ENCODE measurements at places on chromosomes 6 and 20. TPM values are rescaled to one million over a fixed set of nuclear protein-coding genes. Genes with fewer than 3 reads are reported as not detected.

DNA sequence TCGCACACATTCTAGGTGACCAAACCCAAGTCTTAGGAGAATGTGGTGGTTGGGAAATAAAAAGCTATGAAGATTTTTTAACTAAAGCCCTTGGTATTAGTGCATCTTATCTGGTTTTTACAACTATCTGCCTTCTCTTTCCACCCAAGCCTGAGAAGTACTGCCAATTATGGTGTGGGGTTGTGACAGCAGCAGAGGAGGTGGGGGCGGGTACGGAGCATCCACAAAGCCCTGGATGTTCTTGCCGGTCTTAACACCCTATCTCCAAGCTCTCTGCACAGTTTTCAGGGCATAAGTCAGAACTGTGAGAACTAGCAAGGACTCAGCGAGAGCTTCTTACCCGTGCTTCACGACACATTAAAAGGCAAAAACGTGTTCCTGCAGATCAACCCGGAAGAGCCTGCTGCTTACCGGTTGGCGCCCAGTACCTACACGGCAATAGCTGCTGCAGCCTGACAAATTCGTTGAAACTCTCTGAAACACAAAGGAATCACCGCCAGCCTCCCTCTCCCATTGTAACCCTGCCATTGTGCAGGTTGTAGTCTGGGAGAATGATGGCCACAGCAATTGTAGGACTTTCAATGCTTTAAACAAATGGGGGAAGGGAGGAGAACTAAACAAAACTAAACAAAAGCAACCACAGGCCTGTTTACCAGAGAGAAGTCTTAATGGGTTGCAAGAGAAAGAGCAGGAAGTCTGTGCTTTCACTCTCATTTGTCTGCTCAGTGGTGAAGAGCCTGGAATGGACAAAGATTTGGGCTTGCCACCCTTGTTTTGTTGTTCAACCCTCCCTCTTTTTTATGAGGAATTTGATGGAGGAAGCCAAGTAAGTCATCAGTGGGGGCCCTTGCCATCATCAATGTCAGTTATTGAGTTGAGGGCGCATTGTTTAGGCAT lies 461.0 kb upstream of the JARID2 start:
- no peaks in the 10 kb centered on the region for H3K27me3 ChIP-seq
- no peak overlapping the region for H3K27ac ChIP-seq
- DNase-seq: no peak
- H3K4me3 ChIP-seq: no peak overlapping the region

DNA sequence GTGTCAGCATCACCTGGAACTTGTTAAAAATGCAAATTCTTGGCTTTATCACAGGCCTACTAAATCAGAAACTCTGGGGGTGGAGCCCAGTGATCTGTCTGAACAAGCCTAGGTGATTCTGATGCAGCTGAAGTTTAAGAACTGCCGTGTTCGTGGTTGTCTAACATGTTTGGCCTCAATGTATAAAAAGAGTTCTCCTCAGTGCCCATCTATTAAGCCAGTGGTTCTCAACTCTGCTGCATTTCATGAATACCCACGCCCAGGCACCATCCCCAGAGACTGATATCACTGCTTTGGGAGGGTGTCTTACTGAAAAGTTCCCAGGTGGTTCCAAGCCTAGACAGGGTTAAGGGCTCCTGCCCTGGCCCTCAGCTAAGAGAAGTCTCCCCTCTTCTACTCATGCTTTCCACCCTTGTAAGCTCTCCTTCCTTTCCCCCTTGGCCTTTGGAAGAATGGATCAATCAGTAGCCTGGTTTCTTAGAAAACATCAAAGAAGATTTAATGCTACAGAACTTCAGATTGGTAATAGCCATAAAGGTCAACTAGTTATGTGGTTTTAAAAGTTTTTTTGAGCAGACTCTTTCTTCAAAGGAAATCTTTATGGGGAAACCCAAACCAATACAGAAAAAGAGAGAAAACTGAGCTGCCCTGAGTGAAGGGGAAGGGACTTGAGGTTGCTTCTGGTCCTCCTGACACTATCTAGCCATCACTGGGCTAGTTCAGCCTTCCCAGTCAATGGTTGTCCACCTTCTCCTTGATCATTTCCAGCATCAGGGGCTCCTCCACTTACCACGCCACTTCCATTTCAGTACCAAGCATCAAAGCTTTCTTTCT lies 38.9 kb upstream of the TNFAIP3 start:
- DNase-seq: no peak
- H3K27me3 ChIP-seq: no peaks in the 10 kb centered on the region
- H3K27ac ChIP-seq: no peak overlapping the region
- no peaks in the 10 kb centered on the region for H3K36me3 ChIP-seq
- no peaks in the 10 kb centered on the region for H3K4me1 ChIP-seq

DNA sequence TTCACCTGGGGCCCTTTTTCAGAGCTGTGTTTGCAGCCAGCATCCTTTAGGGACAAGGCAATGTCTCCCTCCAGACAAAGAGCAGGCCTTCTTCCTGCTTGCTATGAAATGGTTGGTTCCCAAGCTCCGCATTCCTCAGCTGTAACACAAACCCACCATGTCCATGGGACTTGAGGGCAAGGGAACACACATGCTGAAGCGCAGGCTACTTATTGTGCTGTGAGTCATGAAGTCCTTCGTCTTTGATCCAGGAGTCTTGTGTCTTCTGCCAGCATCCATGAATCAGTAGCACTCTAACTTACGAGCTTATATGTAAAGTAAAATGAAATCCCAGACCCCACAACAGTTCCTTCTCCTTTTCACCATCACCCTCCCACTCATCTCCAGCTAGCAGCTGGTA lies 59.0 kb downstream of the ANKRD60 start:
- H3K4me3 ChIP-seq: no peak overlapping the region
- no peaks in the 10 kb centered on the region for H3K4me1 ChIP-seq
- H3K36me3 ChIP-seq: no peaks in the 10 kb centered on the region

Gene SLC2A10
- 26.0 TPM for total RNA-seq

Gene FERMT1
- 0.90 TPM for total RNA-seq

Gene FAM209A
- total RNA-seq: not detected

- no peak for DNase-seq
- H3K27me3 ChIP-seq: no peaks in the 10 kb centered on the region
- H3K4me1 ChIP-seq: no peaks in the 10 kb centered on the region
- no peak overlapping the region for H3K4me3 ChIP-seq
- no peak overlapping the region for H3K27ac ChIP-seq
These were observed 7.1 kb downstream of the RAMACL start for GRCh38 chr6:166579237-166579850.

DNA sequence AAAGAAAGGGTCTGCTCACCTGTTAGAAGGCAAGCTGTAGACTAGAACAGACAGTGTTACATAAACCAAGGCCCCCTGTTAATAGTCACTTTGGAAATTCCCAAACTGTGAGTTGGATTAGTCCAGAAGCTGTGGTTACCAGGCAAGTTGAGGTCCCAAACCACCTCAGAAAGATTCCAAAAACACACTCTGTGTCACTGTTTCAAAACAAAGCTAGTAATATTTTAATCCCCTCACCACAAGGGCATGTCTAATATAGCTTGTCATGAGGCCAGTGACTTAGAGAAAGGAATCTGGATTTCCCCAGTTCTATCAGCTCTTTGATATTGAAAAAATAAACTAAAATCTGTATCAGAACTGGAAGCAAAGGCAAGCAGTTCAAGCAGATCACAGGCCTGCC lies 244.6 kb downstream of the HAO1 start:
- DNase-seq: no peak
- H3K27ac ChIP-seq: no peak overlapping the region
- no peaks in the 10 kb centered on the region for H3K36me3 ChIP-seq
- no peak overlapping the region for H3K4me3 ChIP-seq
- H3K27me3 ChIP-seq: no peaks in the 10 kb centered on the region

Measured in tibial nerve (tissue), 4 donors.